ENCODE measurements at places on chromosomes 11 and 22.
A peak's percentile ranks its signal among the peaks of the same experiment; 100 is the strongest.

DNA sequence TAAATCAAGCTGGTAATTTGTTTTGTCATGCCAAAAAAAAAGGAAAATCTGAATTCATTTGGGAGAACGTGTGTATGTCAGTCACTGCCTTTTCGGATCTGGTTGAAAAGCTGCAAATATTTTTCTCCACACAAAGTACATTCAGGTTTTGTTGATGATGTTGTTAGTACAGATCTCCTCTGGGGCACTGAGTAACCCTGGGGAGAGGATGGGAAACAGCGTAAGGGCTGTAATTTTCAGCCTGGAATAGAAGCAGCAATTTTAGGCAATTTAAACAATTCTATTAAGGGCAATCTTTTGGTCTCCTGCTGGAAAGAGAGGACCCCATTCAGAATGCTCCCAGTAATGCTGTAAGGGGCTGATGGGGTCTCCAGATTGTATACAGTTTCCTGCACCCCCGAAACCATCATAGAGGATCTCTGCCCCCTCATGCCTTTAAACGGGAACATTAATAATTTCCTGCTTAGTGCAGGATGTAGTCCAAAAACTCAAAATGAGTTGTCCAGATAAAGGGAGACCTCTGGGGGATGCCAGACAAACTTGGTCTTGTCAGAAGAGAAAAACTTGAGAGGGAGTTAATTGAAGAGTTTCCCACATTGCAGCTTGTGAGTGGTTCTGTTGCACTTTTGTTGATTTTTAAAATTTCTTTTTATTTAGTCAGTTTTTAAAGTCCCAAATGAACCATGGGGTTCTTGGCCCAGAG, 132.3 kb downstream of the COMMD9 start:
- no peak for DNase-seq

DNA sequence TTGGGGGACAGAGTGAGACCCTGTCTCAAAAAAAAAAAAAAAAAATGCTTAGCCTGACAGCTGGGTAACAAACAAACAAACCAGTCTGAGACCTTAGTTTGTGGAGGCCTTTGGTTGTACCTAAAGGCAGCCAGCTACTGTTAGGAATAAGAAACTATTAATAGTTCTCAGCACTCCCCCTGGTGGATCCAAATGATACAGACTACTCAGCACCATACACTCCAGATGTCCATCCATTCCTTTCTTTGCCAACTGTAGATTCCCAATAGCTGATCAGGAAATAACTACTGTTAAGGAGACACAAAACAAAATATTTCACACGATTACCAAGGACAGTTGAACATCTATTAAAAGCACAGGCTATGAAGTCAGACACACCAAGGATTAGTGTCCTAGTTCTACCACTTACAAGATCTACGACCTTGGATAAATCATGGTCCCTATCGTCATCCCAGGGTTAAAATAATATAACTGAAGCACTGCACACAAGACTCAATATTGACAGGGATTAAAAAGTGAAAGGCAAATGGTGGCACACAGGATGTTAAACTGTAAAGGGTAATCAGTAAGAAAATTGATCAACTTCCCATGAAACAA, 17.2 kb downstream of the CLDN25 start:
- DNase-seq, result peak; percentile 66

DNA sequence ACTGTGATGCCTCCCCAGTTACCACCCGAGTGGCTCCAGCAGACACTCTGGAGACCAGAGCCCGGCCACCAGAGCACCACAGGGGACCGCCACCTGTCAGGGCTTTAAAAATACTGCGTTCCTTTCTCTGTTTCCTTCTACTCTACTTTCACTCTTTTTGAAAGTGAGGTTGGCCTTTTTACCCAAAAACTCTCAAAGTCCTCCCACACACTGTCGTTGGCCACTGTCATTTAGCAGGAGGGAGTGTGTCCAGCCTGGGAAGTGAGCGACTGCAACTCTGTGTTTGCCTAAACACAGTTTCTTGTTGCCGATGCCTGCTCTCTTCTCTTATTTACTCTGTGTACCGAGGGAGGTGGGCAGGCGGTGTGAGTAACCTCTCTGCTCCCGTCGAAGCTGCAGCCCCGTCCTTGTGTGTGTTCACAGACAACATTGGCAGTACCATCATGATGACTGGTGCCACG, 90.8 kb upstream of the CLDN5 start:
- DNase-seq, result no peak

- DNase-seq, result no peak
Measured at GRCh38 chr11:61911701-61912529, 5.5 kb downstream of the RAB3IL1 start.

DNA sequence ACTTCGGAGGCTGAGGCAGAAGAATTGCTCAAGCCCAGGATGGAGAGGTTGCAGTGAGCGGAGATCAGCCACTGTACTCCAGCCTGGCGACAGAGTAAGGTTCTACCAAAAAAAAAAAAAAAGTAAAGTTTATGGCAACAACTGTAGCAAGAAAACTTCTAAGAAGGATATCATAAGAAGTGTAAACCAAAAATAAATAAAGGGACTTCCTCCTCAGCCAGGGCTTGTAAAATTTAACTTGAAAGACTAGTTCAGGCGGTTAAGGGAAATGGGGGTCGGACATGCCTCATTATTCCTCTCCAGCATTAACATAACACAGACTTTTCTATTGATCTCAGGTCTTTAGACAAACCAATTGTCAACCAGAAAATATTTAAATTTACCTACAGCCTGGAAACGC, 2.5 kb upstream of the OR5M11 start:
- DNase-seq, result no peak

GRCh38 chr11:80843266-80843974, 1402.6 kb upstream of the TENM4 start:
- DNase-seq, result no peak

DNA sequence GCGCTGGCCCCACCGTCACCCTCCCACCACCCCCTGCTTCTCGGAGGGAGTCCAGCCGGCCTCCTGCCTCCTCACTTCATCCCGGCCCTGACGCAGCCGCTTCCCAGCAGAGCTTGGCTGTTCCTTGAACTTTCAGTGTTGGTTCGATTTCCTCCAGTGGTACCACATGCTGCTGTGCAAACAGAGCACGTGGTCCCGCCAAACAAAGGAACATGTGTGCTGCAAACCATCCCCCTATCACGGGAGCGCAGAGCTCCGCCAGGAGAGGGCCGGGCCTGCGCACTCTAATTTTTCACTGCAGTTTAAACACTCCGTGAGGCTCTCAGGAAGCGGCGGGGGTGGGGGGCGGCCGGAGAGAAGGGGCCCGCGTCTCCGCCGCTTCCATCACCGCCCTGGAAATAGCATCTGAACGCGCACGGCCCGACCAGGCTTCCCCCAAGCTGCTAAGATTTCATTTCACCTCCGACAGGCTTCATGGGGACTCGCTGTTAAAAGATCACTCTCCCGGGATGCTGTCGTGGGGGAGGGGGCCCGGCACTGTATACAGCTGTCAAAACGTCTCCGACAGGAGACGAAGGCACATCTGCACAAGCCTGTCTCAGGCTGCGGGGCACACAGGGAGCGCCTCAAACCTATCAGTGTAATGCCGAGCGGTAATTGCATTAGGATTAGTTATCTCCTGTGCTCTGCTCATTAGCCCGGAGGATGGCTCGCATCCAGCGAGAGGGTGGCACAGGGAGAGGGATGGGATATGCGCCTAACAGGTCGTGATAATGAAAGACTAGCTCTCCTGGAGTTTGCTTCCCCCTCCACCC, 269.9 kb upstream of the SORL1-AS1 start:
- peak; percentile 71 for DNase-seq

DNA sequence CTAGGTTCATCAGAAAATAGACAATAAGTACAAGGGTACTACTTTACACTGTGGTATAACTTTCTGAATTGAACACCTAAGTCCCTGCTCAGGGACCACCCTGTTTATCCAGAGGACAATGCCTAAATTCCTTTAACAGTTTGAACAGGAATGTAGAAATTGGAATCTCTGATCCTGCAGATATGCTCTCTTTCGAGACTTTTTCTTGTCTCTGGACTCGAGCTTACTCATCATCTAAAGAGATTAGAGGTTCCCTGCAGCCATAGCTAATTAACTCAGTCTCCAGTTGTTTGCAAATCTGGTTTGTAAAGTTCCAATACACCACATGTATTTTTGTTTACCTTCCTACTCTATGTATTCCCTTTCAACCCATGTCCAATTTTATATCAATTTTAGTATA, 1.0 kb downstream of the HOATZ start:
- no peak for DNase-seq

DNA sequence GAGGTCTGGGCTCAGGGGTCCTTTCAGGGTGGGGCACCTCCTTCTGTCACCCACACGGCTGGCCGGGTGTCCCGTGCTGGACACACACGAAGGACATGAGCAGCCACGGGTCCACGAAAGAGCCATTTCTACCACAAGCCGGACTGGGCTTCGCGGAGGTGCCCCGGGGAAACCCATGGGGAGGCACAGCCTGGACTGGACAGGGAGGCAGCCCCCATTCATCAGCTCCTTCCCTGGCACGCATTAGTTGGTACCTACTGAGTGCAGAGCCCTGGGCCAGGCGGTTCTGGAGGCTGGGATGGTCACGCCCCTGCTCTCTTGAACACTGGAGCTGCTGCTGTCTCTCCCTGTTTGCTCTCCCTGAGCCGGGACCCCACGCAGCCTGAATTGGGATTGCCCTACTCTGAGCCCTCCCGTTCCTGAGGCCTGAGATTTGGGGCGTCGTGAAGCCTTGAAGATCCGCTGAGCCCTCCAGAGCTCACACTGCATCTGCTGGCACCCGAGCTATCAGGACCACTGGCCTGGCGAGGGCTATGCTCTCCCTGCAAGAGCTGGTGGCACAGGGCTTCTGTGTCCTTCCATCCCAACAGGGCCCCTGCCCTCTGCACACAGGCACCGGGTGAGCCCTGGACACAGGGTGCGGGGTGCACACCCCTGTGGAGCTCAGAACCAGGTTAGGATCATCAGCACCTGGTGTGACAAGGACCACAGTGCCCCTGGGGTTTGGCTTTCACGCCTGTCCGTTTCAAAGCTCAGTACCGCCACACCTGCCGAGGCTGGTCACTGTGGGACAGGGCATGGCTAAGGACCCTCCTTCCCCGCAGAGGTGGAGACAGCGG, 84.6 kb downstream of the MYEOV start:
- DNase-seq, result no peak

DNA sequence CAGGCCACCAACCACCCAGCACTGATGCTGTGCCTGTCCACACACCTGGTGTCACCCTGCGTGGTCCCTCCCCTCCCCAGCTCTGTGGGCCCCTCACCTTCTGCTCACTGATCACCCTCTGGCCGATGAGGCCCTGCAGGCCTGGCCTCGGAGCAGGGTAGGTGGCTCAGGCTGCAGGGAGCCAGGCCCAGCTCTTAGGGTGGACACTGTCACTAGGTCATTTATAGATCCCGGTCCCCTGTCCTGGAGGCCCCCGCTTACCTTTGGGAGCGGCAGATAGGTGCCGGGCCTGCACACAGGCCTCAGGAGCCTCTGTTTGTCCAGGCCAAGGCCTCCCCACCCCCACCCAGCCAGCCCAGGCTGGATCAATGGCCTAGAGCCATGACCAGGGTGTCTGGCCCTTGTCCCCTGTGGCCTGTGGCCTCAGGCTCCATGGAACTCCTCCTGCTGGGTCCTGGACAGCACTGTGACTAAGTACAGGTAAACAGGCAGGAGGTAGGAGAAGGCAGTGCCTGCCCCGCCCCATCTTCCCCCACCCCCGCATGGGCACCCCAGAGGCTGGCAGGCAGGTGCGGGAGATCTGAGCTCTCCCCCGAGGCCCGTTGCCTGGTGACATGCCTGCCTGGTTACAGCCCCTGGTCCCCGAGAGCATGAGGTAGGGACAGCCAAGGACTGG, at the start of gene TMPRSS6:
TSS of gene TMPRSS6 (minus strand) at position 472 of the 676 bp plus-strand sequence. CDS start 6,296 bp downstream, outside the sequence.
- DNase-seq, result no peak
